ENCODE measurements at places on chromosomes 12 and 14. TPM values are rescaled to one million over a fixed set of nuclear protein-coding genes. Genes with fewer than 3 reads are reported as not detected.

GRCh38 chr14:46951103-46951502 is 299.5 kb upstream of the RPL10L start:
- no peak for DNase-seq

- DNase-seq = no peak
Observed at GRCh38 chr14:99136401-99136800, 135.6 kb downstream of the BCL11B start.

- no peak for DNase-seq
Observed at GRCh38 chr14:68250927-68251768, 431.6 kb downstream of the RAD51B start.

- no peak for DNase-seq
Observed at GRCh38 chr14:100539003-100539660, 48.1 kb downstream of the BEGAIN start.

Gene GARIN6
- not detected for polyA plus RNA-seq

Gene RND1
- 1.2 TPM for polyA plus RNA-seq

Gene B3GNT4
- polyA plus RNA-seq = 0.70 TPM

Gene DEPDC4
- polyA plus RNA-seq = 0.87 TPM

Gene TOMM20L
- not detected for polyA plus RNA-seq
